CD4-positive, CD25-positive, alpha-beta regulatory T cell (primary cell): ENCODE measurements at places on chromosomes 6 and 20.
A peak's percentile ranks its signal among the peaks of the same experiment; 100 is the strongest.

GRCh38 chr6:97440590-97441176 is 157.7 kb upstream of the MMS22L start:
- no peak overlapping the region for H3K4me3 ChIP-seq
- no peak for DNase-seq
- H3K27ac ChIP-seq = no peak overlapping the region

DNA sequence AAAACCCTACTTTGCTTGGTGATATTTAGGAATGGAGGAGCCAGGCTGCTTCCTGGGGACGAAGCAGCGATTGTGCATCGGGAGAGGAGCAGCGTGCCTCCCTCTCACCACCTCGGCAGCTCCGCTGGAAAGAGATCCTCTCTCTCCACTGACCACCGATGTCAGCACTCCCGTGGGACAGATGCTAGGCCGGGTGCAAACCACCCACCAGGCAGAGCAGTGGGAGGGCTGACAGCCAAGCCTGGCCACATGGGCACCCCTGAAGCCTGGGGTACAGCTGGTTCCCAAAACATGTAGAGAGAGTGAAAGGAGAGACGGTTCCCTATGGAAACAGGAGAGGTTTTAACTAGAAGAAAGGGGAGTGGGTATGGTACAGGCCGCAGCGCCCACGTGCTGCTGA is 220.0 kb downstream of the ANKRD60 start:
- H3K36me3 ChIP-seq = no peaks in the 10 kb centered on the region
- H3K27ac ChIP-seq = no peak overlapping the region
- no peaks in the 10 kb centered on the region for H3K27me3 ChIP-seq
- H3K4me3 ChIP-seq = no peak overlapping the region
- DNase-seq = no peak

DNA sequence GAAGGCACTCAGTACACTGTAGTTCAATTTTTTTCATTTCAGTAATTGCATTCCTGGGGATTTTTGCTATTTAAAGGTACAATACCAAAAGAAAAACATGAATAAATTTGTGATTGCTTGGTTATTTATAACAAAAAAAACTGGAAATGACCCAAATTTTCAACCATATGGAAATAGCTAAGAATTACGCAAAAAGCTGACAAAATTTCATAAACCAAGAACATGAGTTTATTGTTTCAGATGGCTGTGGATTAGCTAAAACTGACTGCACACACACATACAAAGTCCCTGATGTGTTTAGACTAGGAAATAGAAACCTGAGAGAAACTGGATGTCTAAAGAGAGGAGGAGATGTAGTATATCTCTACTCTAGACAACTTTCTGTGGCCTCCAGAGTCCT is 718.4 kb upstream of the CHD6 start:
- H3K27ac ChIP-seq = no peak overlapping the region
- DNase-seq = no peak
- H3K36me3 ChIP-seq = no peaks in the 10 kb centered on the region
- no peaks in the 10 kb centered on the region for H3K4me1 ChIP-seq
- no peak overlapping the region for H3K4me3 ChIP-seq

DNA sequence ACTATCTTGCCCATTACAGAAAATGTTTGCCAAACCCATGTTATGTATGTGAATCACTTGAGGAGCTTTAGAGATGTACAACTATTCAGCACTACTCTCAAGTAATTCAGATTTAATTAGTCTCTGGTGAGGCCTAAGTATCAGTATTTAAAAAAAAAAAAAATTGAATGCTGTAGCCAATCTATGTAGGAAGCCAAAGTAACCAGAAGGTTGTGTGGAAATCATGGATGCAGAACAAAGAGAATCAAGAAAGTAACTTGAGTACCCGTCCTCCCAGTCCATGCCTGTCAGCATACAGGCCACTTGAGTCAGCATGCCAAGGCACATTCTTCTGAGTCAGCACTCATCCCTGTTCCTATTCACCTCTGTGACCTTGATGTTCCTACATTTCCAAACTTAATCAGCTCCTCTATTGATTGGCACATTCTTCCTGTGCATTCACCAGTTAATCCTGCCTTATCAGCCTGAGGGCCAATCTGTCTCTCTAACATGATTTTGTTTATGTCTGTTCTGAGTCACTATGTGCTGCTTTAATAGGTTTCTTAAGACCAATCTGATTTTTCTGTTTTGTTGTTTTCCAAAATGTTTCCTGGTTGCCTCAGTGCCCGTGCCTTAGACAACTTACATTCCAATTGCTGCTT is 165.6 kb downstream of the KCNQ5 start:
- no peak overlapping the region for H3K4me3 ChIP-seq
- no peak overlapping the region for H3K27ac ChIP-seq
- H3K27me3 ChIP-seq = no peaks in the 10 kb centered on the region
- H3K4me1 ChIP-seq = no peaks in the 10 kb centered on the region
- DNase-seq = no peak

GRCh38 chr6:44918671-44919296 is 409.3 kb upstream of the RUNX2 start:
- H3K4me3 ChIP-seq = no peak overlapping the region
- no peaks in the 10 kb centered on the region for H3K27me3 ChIP-seq
- no peaks in the 10 kb centered on the region for H3K36me3 ChIP-seq
- no peak for DNase-seq
- H3K27ac ChIP-seq = no peak overlapping the region

DNA sequence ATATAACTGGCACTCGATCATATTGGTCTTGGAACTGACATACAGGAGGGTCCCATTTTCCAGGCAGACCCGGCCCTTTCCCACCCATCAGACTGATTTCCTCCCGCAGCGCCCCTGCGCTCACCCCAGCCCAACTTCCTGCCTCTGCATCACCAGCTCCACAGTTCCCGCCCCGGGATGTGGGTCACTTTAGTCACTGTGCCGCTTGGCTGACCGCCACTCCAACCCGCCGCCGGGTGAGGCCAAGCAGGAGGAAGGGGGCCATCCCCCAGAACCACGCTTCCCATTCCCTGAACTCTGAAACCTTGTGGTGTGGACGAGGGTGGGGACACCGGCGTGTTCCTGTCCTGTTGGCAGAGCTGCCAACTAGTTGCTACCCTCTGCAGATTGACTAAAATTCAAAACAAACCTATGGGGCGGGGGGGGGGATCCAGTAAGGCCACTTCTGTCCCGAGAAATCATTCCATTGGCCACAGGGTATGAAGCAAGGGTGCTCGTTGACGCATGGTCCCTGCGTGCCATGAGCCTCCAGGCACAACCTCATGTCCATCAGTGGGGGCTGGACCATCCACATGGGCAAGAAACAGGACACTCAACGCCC is 12.3 kb downstream of the TGM2 start:
- no peaks in the 10 kb centered on the region for H3K4me1 ChIP-seq
- no peaks in the 10 kb centered on the region for H3K27me3 ChIP-seq
- no peak overlapping the region for H3K27ac ChIP-seq
- DNase-seq = no peak
- H3K4me3 ChIP-seq = no peak overlapping the region

- peaks cover 9% of the 10 kb centered on the region for H3K4me1 ChIP-seq
- DNase-seq = no peak
- peaks cover 10% of the 10 kb centered on the region for H3K36me3 ChIP-seq
- no peak overlapping the region for H3K27ac ChIP-seq
- H3K27me3 ChIP-seq = no peaks in the 10 kb centered on the region
Observed at GRCh38 chr6:157080986-157081391, 242.3 kb downstream of the TMEM242 start.

- DNase-seq = no peak
- H3K27ac ChIP-seq = no peak overlapping the region
- no peaks in the 10 kb centered on the region for H3K27me3 ChIP-seq
- H3K36me3 ChIP-seq = no peaks in the 10 kb centered on the region
Observed at GRCh38 chr6:167761794-167762258, 64.9 kb upstream of the AFDN start.

GRCh38 chr6:46653439-46654195 is 842 bp downstream of the SLC25A27 start:
- H3K4me3 ChIP-seq = peak overlapping the region; percentile 49
- H3K36me3 ChIP-seq = no peaks in the 10 kb centered on the region
- H3K27me3 ChIP-seq = peaks cover 14% of the 10 kb centered on the region
- DNase-seq = no peak
- peaks cover 15% of the 10 kb centered on the region for H3K4me1 ChIP-seq

DNA sequence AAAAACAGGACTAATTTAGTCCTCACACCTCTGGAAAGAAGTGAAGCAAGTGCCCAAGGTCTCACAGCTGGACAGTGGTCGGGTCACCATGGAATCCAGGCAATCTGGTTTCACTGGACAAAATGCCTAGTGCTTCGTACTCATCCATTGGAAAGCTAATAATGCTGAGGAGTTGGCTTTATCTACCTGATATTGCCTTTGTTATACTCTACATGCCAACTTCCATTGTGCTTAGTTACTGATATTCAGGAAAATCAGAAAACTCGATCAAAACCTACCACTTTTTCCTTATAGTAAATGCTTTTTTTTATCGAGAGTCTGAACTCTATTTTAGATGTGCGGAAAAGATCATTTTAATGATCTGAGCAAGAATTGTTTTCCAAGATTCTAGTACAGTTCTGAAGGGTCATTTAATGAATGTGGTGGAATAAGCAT is 966 bp downstream of the CFAP206 start:
- H3K36me3 ChIP-seq = no peaks in the 10 kb centered on the region
- peak overlapping the region; percentile 51 for H3K27ac ChIP-seq
- H3K4me1 ChIP-seq = peaks cover 11% of the 10 kb centered on the region
- no peak for DNase-seq

GRCh38 chr6:8193541-8193940 is 91.2 kb upstream of the EEF1E1 start:
- DNase-seq = no peak
- peaks cover 1% of the 10 kb centered on the region for H3K27me3 ChIP-seq
- no peak overlapping the region for H3K4me3 ChIP-seq

DNA sequence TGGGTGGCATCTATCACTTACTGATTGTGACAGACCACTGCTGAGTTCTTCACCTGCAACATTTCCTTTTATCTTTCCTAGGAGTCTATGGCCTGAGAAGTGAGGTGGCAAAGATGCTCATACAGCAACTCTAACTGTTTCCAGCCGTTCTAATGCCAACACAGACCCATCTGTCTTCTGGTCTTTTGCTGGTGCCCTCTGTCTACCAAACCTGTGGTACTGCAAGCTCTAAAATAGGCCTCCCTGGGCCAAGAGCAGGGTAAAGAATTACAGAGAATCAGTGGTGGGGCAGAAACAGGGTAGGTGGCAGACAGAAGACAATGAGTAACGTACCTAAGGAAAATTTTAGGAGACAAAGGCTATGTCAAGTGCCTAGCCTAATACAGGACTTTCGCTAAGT is 611.0 kb upstream of the FLRT3 start:
- H3K27me3 ChIP-seq = no peaks in the 10 kb centered on the region
- DNase-seq = no peak
- H3K36me3 ChIP-seq = no peaks in the 10 kb centered on the region
- H3K27ac ChIP-seq = no peak overlapping the region

GRCh38 chr20:1920826-1921225 is 25.6 kb downstream of the SIRPA start:
- H3K4me1 ChIP-seq = no peaks in the 10 kb centered on the region
- no peaks in the 10 kb centered on the region for H3K36me3 ChIP-seq
- no peaks in the 10 kb centered on the region for H3K27me3 ChIP-seq
- no peak overlapping the region for H3K4me3 ChIP-seq
- no peak for DNase-seq
- H3K27ac ChIP-seq = no peak overlapping the region

DNA sequence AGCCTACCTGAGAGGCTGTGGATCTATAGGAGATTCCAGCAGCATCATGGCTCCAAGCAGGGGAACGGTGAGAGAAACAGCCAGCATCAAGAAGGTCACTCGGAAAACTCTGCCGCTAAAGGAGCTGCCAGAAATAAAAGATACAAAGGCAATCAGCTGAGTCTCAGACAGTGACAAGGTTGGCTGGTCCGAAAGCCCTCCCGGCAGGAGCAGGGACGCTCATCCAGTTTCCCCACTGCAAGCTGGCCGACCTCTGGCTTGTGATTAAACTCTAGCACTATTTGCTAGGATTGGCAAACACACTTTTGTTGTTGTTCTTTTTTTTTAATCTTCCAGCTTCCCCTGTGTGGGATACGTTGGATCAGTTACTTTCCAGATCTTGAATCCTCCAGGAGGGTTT is 8.7 kb downstream of the APMAP start:
- H3K4me3 ChIP-seq = no peak overlapping the region
- peaks cover 5% of the 10 kb centered on the region for H3K4me1 ChIP-seq
- H3K27me3 ChIP-seq = no peaks in the 10 kb centered on the region
- DNase-seq = no peak

- H3K27me3 ChIP-seq = no peaks in the 10 kb centered on the region
- H3K4me3 ChIP-seq = no peak overlapping the region
- H3K4me1 ChIP-seq = no peaks in the 10 kb centered on the region
- no peaks in the 10 kb centered on the region for H3K36me3 ChIP-seq
Observed at GRCh38 chr20:52783769-52784168, 188.4 kb upstream of the TSHZ2 start.

- H3K4me3 ChIP-seq = no peak overlapping the region
- no peaks in the 10 kb centered on the region for H3K4me1 ChIP-seq
Observed at GRCh38 chr6:19394051-19394450, 443.1 kb upstream of the ID4 start.

DNA sequence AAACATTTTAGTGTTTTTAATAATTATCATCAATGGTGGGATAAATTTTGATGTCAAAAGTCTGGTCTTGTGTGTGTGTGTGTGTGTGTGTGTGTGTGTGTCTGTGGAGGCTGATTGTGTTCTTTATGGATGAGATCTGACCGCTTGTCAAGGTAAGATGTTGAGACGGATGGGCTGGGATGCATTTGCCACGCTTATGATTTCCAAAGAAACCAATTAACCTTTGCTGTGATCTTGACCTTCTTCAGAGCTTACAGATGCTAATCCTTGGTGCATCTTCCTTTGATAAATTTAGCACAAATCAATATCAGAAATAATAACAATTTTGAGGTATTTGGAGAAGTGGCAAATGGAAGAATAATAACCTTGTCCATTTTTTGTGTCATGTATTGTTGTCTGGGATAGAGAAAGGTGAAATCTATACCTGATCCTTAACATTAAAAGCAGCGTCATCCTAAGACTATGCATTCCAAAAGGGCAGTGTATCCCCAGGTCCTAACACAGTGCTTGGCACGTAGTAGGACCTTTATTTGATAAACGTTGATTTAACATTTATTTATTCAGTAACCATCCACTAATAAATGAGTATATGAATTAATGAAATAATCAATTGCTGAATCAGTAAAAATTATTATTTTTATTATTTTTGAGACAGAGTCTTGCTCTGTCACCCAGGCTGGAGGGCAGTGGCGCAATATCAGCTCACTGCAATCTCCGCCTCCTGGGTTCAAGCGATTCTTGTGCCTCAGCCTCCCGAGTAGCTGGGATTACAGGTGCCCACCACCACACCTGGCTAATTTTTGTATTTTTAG is 70.1 kb downstream of the ZDHHC14 start:
- H3K36me3 ChIP-seq = no peaks in the 10 kb centered on the region
- H3K27me3 ChIP-seq = no peaks in the 10 kb centered on the region
- H3K27ac ChIP-seq = no peak overlapping the region
- no peak overlapping the region for H3K4me3 ChIP-seq

DNA sequence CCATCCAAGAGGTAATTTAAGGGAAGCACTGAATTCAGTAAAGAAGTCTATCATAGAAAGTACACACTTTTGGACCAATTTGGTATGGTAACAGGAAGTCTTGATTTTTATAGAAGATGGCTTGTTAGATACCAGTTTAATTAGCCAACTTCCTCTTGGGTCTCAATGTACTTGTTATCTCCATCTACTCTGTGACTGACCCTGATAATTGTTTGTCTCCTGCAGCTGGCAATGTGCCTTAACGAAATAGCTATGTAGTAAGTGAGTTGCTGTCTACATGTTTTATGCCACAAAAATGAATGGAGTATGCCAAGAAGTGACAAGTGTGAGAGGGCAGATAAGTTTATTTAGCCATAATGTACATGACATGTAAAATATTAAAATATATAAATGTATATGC is 410.5 kb upstream of the MAN1A1 start:
- no peak overlapping the region for H3K27ac ChIP-seq
- H3K36me3 ChIP-seq = no peaks in the 10 kb centered on the region
- H3K4me1 ChIP-seq = no peaks in the 10 kb centered on the region
- H3K4me3 ChIP-seq = no peak overlapping the region
- DNase-seq = no peak
